Right forelimb (tissue), 1 donor: ENCODE measurements at places on chromosomes 4 and X.

- peak; percentile 96 for DNase-seq
Observed at GRCh38 chr4:38663801-38664705, at the start of gene KLF3. TSS of gene KLF3 (plus strand) at chr4:38664199. CDS start at chr4:38680626, 16,427 bp downstream.

DNA sequence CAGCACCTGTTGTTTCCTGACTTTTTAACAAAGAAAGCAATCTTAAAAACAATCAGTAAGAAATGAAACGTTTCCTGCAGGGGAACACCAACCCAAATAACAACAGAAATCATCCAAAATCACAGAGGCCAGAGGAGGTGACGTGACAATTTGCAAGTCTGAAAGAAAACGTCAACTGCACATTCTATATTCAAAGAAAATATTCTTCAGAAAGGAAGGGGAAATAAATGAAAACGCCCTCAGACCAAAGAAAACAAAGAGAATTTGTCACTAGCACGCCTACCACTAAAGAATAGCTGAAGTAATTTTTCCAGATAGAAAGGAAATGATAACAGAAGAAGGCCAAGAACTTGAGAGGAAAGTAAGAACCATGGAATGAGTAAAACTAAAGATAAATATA lies 74.4 kb downstream of the CASP3 start:
- DNase-seq = no peak

DNA sequence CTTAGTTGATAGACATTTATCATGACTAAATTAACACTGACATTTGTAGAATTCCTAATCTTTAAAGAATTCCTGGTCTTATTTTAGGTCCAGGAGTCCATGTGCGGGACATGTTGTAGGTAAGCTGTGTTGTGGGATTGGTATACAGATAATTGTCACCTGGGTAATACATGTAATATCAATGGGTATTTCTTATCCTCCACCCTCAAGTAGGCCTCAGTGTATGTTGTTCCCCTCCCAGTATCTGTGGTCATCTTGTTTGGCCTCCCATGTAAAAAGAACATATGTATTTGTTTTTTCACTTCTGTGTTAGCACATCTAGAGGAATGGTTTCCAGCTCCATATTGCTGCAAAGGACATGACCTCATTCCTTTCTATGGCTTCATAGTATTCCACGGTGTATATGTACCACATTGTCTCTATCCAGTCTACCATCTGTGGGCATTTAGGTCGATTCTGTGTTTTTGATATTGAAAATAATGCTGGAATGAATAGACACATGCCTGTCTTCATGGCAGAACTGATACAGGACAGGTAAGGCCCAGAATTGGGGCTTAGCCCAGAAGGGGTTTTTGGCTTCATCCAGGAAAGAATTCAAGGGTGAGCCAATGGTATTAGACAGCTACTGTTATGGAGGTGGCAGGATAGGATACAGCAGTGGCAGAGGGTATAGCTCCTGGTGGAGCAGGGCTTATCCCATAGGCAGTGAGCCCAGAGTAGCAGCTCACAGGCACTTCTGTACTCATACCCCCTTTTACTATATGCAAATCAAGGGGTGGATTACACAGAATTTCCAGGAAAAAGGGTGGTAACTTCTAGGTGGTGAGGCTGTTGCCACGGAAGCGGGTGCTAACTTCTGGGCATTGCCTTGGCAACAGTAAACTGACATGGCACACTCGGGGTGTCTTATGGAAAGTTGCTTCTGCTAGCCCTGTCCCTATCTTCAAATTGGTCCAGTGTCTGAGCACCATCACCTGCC lies 66.1 kb upstream of the WDR1 start:
- DNase-seq = no peak

DNA sequence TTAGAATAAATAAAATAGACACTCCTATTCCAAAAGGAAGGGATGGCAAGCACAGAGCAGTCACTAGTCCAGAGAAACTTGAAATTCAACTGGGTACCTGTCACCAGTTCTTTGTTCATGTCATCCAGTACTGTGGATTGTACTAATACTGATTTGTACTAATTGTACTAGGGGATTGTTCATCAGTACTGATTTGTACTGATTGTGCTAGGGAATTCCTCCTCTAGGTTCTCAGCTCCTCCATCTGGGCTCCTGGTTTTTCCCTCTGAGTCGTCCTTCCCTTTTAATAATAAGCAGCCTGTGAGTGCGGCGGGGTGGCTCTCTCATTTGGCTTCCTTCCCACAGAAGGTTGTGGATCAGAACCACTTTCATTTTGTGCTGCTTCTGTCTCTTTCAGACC lies 31.0 kb upstream of the SOD3 start:
- DNase-seq = no peak

DNA sequence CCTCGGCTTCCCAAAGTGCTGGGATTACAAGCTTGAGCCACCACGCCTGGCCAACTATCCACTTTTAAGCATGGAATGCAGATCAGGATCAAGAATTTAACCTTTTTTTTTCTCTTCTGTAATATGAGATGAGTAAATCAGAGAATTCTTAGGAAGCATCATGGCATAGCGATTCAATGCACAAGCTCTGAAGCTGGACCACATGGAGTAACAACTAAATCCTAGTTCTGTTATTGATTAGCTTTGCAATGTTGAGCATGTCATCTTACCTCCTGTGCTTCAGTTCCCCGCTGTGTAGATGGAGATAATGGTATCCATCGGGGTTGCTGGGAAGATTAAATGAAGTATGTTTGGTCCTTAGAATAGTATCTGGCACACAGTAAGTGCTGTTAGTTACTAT lies 1.9 kb upstream of the SNX25 start:
- no peak for DNase-seq

GRCh38 chr4:4780729-4781244 lies 78.7 kb upstream of the MSX1 start:
- DNase-seq = no peak

DNA sequence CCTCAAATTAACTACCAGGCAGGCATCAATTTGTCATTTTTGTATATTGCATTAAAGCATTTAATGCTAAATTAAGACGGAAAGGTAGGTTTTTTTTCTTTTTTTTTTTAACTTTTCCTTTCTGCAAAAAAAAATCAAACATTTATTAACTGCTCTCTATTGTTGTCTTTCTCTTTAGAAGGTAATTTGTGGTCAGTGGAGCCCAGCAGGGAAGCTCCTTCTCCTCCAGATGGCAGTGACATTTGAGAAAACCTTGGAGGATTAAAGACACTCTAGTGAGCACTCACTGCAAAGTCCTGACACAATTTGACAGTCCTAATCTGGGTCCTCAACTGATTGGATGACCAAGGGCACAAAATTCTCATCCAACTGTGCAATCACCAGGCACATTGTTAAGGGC lies 102.4 kb downstream of the SLIT2 start:
- DNase-seq = no peak

- no peak for DNase-seq
Observed at GRCh38 chr4:2281575-2282343, 19.9 kb upstream of the MXD4 start.

GRCh38 chrX:150898343-150899190 lies at the start of gene CD99L2:
TSS of gene CD99L2 (minus strand) at chrX:150898668. CDS start at chrX:150898588, 80 bp downstream.
- DNase-seq = peak; percentile 92

DNA sequence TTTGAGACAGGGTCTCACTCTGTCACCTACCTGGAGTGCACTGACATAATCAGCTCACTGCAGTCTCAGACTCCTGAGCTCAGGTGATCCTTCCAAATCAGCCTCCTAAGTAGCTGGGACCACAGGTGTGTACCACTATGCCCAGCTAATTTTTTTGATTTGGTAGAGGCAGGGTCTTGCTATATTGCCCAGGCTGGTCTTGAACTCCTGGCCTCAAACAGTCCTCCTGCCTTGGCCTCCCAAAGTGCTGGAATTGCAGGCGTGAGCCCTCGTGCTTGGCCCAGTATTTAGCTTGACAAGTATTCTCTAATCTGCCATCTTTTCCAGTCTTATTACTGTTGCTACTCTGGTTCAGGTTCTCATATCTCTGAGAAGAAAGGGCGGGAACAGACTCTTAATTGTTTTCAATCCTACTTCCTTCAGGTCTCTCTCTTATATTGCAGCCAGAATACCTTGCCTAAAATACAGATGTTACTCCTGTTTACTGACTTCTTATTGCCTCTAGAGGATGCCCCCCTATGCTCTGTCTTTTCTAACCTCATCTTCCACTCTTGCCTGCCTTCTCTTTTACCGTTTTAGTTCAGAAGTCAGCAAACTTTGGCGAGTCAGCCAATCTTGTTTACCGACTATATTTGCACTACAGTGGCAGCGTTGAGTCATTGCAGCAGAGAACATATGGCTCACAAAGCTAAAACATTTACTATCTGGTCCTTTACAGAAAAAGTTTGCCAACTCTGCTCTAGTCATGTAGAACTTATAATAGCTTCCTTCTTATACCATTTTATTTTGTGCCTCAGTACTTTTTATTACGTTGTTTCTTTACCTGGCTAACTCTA lies 19.0 kb downstream of the MRPL1 start:
- no peak for DNase-seq

DNA sequence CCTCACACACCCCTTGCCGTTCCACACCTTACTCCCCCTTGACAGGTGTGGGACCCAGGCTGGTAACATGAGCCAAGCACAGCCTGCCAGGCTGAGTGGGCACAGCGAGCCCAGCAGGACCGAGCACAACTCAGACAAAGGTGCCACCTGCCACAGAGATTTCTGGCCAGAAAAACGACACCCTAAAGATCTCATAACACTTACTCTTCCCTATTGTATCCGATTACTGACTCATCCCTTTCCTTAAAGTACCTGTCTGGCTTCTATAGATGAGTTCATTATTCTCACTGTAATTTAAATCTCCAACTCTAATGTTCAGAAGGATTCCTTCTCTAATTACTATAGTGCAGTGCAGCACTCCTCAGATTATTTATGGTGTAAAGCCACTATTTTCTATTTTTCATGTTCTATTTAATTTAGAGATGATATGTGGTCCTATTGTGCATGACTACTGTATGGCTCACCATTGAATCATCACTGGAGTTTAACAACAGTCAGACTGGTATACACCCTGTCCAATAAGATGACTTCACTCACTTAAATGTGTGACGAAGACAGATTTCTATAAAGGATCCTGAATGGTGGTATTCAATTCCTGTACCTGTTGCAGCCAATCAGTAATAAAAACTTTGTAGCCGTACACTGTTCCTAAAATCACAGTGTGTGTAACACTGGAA lies 7.6 kb upstream of the SYTL5 start:
- no peak for DNase-seq

DNA sequence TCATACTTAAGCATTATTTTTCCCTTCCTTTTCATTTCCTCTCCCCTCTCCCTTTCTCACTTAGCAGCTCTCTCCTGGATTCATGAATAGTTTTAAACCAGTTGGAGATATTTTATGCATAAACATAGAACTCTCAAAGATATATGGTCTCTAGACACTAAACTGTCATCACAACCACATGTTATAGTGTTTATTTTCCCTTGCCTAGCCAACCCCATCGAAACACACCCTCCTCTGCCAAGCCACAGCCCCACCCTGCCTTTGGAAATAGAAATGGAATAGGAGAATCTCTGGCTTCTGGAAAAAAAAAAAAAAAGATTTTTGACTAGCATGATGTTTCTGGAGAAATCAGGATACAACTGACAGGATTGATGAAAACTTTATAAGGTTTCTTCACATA lies 64.8 kb upstream of the RBPJ start:
- DNase-seq = peak; percentile 58

- peak; percentile 73 for DNase-seq
Observed at GRCh38 chr4:663438-664428, 10.3 kb downstream of the ATP5ME start.

DNA sequence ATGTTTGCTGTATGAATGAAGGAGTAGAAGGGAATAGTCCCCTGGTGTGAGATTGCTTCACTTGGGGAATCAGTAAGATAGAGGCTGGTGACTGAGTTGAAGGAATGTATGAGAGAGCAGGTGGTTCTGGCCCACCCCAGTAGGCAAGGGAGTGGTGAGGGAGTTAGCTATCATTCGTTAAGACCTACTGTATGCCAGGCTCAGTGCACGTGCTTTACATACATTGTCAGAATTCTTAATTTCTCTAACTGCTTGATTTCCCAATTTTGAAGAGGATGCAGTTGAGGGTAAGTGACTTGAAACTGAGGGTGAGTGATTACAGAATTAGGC lies 700 bp downstream of the VMA21 start:
- DNase-seq = no peak
